AG20443 (cell line): ENCODE measurements at places on chromosomes 5 and 9.
A peak's percentile ranks its signal among the peaks of the same experiment; 100 is the strongest.

DNA sequence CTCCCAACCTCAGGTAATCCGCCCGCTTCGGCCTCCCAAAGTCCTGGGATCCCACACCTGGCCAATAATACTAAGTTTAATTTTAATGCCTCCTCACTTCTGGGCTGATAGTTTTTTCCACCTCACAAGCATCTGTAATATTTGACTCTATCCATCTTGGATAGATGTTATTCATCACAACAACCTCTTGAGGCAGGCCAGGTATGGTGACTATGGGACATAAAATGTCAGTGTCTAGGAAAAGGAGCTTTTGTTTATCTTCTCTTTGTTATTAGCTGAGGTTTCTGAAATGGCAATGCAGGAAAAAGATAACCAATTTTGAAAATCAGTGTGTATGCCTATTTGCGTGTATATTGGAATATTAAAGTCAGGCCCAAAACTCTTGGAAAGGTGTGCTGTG lies 1.2 kb upstream of the CCDC69 start:
- no peak for DNase-seq

- DNase-seq: no peak
Measured at GRCh38 chr9:19495186-19496028, 86.6 kb downstream of the ACER2 start.

GRCh38 chr5:34483442-34484033 lies 172.6 kb upstream of the RAI14 start:
- DNase-seq: no peak

DNA sequence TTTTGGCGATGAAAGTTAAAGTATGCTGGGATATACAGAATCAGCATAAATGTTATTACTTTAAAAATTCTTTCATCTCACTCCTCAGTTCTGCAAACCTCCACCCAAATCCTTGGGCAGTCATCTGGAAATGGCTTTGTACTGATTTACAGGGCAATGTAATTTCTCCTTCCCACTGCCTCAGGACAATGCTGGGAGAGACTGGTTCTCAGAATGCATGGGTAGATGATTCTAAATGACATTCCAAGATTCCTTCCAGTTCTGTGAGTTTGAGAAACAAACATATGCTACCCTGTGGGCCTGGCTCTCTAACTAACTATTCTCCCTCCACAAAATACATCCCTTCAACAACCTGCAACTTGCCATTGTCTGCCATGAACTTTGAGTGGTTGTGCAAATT lies 7.5 kb upstream of the PSAT1 start:
- DNase-seq: no peak

- DNase-seq: no peak
Measured at GRCh38 chr5:168773226-168773625, 194.1 kb upstream of the PANK3 start.

DNA sequence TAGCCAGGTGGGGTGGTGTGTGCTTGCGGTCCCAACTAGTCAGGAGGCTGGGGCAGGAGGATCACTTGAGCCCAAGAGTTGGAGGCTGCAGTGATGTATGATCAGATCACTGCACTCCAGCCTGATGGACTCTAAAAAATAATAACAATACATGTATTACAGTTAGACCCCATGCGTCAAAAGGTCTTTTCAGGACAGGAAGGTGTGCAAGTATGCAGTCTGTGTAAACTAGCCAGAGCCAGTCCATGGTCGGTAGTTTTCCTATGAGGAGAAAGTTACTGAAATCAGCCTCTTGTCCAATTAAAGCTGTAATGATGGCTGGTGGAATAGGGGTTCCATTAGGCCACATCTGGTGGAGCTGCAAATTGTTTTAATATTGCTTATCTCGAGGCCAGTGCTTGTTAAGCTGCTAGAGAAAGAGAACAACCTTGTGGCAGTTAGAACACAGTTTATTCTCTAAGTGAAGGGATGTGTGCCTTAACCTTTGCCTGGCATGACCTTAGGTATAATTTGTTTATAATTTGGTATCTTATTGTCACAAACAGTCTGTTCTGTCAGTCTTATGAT lies 1.5 kb upstream of the STOM start:
- DNase-seq: no peak

- peak; percentile 11 for DNase-seq
Measured at GRCh38 chr5:75167345-75167744, 69.3 kb downstream of the ANKRD31 start.

- no peak for DNase-seq
Measured at GRCh38 chr5:18630458-18631045, 996.3 kb downstream of the TAF11L14 start.

DNA sequence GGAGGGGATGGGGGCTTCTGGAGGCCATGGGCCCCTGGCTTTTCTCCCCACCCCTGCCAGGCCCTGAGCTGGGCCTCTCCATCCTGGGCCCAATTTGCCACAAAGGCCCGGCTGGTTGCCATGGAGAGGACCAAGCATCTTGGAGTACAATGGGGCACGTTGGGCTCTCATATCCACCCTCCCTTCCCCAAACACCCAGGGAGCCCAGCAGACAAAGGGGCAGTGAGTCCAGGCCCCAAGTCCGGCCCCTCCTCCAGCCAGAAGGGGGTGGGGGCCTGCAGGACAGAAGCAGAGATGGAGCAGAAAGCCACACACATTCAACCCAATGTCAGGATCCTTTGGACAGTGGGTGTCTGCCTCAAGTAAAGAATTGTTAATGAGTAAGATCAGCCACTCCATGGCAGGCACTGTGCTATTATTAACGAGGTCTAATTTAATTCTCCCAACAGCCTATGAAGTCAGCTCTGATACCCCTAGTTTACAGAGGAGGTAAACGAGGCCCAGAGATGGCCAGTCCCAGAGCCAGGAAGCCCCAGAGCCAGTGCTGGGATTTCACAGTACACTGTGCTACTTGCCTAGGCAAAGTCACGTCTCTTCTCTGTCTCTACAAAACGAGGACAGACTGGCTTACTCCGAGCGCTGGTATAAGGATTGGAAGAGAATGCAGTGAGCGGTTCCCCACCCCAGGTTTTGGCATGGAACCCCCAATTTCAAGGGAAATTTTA lies 2.3 kb downstream of the CRB2 start:
- no peak for DNase-seq

- DNase-seq: no peak
Measured at GRCh38 chr5:107023732-107024131, 647.0 kb downstream of the EFNA5 start.

DNA sequence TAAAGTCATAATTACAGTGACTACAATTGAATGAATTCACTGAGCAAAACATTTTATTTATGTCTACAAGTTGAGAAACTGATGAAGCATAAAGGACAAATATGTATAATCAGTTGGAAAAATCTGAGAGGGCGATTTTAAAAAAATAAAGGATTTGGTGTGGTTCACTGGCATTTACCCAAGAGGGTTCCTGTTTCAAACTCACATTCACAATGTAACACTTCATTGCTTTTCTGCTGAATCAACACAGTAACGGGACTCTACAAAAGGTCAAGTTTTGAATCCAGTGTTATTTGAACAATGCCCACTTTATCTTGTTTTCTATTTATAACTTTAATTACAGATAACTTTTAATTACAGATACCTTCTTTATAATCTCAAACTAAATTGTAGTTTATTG lies 138.6 kb downstream of the NUDT12 start:
- no peak for DNase-seq

- no peak for DNase-seq
Measured at GRCh38 chr5:168833936-168834335, 254.8 kb upstream of the PANK3 start.

GRCh38 chr5:69115526-69115925 lies 21.7 kb downstream of the SLC30A5 start:
- DNase-seq: no peak

GRCh38 chr5:89690331-89690730 lies 719.2 kb downstream of the CETN3 start:
- no peak for DNase-seq

DNA sequence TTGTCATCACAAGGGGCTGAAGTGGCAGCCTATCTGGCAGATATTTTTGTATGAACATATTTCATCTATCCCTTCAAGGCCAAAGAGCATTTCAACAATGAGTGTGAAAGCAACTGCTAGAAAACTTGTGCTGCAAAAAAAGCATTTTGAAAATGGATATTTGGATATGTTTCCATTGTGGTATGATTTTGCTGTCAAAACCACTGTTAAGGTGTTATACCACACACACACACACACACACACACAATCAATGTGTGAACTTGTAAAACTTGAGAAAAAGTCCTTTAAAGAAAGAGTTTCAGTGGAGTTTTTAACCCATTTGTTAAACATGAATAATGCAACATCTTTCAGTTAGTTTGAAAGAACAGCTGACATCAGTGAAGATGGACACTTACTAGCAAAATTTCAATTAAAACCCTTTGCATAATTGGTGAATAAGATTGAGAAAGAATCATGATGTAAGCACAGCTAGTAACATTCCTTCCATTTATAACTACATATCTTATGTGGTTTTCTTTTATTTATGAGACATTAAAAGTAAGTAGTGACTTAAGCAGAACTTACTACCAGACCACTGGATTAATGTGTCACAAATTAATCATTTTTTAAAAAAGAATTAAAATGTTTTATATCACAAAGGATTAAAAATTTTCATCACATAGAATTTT lies 182.6 kb upstream of the GNA14 start:
- peak; percentile 30 for DNase-seq

- no peak for DNase-seq
Measured at GRCh38 chr9:91040371-91041215, 239.0 kb downstream of the SYK start.

DNA sequence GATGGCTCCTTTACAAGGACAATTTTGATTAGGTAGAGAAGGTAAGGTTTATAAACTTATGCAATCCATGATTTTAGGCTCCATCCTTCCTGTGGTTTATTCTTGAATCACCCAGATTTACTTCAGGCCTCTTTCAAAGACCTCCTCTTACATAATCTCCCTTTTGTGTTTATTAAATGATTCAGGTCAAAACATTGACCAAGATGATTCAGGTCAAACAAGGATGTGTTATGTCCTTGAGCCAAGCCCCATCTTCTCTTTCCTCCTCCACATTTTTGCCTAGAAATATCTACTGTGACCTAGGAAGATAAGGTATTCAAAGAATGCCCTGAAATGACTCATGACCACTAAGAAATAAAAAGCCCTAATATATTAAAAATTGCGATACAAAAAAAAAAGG lies 31.8 kb upstream of the TLR4 start:
- DNase-seq: peak; percentile 50

- no peak for DNase-seq
Measured at GRCh38 chr5:34034534-34035327, 8.3 kb downstream of the C1QTNF3 start.

DNA sequence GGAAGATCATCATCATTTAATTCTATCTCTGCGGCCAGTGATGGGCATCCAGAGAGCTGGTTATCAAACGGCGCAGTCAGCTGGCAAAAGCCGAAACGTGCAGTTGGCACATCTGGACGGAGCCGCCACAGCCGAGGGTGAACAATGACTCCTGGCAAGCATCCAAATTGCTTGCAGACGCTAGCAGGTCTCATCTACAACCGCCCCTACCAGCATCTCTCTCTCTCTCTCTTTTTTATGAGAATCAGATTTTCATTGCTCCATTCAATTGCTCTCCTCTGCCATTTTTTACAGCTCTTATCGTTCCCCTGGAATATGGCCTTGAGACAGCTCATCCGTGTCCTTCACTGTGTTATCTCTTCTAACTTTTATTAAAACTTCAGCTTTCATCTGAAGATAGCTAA lies 165.2 kb downstream of the MAPKAP1 start:
- no peak for DNase-seq

DNA sequence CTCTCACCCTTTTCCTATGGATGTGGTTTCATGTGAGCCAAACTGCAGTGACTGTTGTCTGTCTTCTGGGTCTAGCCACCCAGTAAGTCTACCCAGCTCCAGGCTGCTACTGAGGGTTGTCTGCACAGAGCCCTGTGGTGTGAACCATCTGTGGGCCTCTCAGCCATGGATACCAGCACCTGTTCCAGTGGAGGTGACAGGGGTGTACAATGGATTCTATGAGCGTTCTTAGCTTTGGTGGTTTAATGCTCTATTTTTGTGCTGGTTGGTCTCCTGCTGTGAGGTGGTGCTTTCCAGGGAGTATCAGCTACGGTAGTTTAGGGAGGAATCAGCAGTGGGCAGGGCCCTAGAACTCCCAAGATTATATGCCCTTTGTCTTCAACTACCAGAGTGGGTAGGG lies 186.7 kb downstream of the NR2F1-AS1 start:
- no peak for DNase-seq

- no peak for DNase-seq
Measured at GRCh38 chr5:127839496-127840197, 136.5 kb downstream of the CCDC192 start.

DNA sequence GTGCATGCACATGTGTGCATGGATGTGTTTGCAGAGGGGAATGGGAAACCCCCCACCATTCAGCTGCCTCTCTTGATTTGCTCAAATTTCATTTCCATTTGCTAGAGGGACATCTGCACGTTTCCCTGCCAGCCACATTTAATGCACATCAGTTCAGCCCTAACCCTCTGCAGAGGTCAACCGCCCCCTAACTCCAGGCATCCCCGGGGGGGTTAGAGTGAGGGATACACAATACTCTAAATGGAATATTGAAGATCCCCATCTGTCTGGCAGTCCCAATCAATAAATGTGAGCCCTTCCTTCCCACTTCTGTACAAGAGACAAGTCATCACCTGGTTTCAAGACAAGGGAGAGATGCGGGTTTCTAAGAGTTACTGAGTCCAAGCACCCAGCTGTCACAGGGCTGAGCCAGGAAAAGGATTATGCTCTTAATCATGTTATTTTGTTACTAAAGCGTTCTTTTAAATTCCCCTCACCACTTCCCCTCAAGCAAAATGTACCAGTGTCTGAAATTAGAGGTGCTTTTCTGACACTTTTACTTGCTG lies 134.1 kb downstream of the SEMA6A start:
- no peak for DNase-seq

GRCh38 chr9:136945333-136946227 lies 537 bp downstream of the C8G start:
- no peak for DNase-seq

DNA sequence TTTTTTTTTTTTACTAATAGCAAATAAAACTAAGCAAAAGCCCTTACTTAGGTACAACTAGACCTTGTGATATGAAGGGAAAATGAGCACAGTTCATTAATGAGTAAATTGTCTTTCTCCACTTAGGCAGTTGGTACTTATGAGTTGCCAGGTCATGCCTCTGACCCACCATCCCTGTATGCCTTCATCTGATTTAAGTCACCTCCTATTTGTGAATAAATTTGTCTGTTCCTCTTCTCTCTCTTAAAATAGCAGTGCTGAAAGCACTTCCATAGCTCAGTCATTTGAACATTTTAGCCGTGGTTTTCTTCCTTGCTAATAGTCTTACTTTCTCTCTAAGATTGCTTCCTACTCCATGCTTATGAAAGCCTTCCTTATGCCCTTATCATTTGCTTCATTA lies 61.4 kb downstream of the SLC44A1 start:
- no peak for DNase-seq

DNA sequence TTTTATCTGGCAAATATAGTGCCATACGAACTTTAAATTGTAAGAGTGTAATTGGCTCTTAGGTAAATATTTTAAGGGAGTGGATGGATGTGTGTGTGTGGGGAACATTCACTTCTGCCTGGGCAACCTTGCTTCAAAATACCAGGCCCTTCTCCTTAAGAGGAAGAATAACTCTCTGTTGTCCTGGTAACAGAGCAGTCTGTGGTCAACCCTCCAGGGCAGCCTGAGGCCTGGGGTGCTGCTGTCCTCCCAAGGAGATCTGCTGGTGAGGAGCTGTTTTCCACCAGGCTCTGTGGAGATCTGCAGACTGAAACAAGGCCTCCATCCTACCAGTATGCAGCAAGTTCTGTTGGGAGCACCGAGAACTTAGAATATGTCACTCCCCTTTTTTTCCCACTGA lies 325.2 kb downstream of the PSAT1 start:
- DNase-seq: peak; percentile 24

- no peak for DNase-seq
Measured at GRCh38 chr5:73648515-73648914, 22.5 kb downstream of the ARHGEF28 start.

GRCh38 chr9:16728137-16728508 lies 142.3 kb downstream of the BNC2 start:
- DNase-seq: no peak
